ENCODE measurements at places on chromosomes 7 and 10.

- no peak for DNase-seq
Measured at GRCh38 chr7:100128637-100128963, 1.8 kb downstream of the MBLAC1 start.

DNA sequence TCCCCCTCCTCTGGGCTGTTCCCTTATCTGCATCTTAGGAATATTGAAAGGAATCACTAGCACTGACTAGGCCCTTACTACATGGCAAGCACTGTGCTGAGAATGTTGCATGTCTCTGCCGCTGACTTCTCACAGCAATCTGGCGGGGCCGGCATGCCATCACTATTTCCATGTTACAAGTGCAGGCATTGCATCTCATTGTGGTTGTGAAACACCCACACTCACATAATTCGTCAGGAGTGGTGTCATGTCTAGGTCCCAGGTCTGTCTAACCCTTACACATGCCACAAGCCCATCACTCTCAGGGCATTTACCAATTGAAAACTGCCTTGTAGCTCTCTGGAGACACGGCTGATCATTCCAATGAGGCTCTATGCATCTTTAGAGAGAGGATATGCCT lies 8.5 kb upstream of the IL2RA start:
- no peak for DNase-seq

DNA sequence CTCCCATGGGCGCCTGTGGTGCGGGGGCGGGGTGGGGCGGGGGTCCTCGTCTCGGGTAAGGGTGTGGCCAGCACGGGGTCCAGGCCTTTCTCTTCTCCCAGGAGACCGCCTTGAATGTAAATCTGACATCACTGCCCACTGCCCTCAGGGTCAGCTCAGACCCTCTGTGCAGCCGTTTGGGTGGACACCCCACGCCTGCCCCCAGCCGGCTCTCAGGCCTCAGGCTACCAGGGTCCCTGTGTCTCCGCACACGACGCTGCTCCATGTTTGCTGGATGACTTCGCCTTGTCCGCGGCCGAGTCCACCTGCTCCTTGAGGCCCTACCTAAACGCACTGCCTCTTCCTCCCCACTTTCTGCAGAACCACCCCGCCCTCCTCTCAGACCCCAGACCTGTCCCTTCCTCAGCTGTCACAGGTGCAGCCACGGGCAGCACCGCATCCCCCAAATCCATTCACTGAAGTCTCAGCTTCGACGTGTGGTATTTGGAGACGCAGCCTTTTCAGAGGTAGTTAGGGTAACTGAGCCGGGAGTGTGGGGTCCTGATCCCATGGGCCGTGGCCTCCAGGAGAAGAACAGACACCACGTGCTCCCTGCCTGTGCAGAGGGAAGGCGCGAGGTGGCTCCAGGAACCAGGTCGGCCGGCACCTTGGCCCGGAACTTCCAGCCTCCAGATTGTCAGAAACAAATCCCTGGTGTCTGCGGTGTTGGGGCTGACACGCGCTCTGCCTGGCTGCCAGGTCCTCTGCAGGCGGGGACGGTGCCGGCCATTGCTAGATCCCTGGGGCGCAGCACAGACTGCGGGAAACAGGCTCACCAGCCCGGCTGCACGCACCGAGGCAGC lies 97.4 kb upstream of the DIP2C start:
- no peak for DNase-seq

- DNase-seq: peak; percentile 76
Measured at GRCh38 chr10:29517352-29517923, 117.3 kb downstream of the SVIL start.

DNA sequence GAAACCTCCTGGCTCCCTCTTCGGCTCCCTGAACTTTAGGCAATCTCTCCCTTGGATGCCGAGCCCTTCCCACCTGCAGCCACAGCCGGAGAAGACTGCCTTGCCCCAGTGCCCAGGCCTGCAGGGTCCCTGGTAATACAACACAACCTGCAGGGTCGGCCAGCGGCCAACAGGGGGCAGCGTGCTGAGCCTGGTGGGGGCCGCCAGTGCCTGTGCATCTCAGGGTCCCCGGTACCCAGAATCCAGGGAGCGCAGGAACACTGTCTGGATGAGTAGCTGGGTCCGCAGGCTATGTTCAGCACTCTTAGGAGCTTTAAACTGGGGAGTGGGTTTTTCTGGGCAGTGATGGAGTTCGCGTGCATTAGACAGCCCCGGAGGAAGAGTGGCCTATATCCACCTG lies 17.5 kb upstream of the C10orf71 start:
- DNase-seq: no peak

DNA sequence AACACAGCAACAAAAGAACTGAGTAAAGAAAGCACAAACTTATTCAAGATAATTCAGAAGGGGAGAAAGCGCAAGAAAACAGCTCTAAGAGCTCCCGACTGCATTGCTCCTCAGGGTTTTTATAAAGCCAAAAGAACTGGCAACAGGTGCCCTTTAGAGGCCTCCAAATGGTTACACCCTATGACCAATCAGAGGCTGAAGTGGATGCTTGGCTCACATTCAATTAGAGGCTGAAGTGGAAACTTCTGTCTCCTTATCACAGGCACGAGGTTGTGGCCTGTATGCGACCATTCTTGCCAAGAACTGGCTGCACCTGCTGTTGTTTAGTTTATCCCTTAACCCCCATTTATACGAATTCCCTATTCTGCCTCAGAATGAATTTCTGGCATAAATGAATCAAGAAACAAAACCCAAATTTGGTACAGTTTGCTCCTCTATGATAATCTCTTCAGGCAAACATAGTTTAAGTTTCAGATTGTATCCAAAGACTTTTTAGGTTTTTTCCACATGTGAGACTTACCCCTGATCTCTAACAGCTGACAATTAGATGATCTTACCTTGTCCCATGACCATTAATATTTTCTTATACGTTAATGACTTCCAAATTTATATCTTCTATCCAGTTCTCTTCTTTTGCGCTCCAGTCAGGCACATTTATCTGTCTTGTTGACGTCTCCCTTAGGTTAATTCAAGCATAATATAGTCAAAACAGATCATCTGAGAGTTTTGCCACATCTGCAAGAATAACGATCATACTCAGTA lies 504.8 kb downstream of the NXPH1 start:
- no peak for DNase-seq

GRCh38 chr10:98458809-98459784 lies 12.4 kb upstream of the HPS1 start:
- no peak for DNase-seq

- no peak for DNase-seq
Measured at GRCh38 chr7:18338910-18339523, 156.5 kb upstream of the HDAC9 start.

- peak; percentile 28 for DNase-seq
Measured at GRCh38 chr10:29243750-29244149, 45.1 kb upstream of the LYZL1 start.

DNA sequence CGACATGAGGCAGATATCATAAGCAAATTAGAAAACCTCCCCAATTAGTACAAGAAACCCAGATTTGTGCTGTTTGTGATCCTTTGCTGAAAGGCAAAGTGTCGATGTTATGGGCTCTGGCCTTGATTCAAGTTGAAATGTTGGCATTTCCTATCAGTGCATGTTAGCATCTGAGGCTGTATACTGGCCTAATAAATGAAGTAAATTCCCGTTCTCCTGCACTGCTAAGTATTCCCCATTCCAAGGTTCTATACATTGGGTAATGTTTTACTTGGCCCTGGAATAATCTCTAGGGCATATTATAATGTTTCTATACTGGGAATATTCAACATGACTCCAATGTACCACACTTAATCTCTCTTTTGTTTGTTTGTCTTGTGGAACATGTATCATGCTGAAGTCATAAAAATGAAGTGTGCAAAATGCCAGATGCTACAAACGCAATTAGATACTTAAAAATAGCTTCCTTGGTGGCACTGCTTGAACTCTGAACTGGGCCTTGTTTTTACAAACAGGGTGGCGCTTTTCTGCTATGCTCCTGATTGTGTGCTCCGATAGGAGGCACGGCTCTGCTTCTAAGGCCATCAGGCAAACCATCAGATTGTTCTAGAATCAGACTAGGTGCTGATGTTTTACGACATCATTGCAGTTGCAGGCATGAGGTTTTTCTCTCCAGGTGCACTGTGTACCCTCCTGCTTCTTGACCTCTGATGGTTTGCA lies 156.7 kb upstream of the TCF7L2 start:
- DNase-seq: peak; percentile 30

DNA sequence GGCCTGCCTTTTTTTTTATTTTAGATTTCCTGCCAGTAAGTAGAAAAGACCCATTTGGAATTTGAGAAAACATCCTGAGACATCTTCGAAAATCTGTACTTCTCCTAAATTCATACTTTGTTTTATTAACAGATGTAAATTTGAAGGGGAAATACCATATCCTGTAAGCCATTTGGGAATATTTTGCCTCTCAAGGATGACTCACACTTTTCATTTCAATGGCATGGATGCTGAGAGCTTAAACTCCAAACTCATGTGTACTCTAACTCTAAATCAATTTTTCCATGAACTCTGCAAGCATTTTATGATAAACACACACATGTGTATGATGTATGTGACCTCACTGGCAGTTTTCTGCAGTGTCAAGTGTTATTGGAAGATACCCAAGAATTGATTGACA lies 89.0 kb downstream of the SEMA3A start:
- DNase-seq: peak; percentile 31

- DNase-seq: no peak
Measured at GRCh38 chr7:82268632-82269031, 174.9 kb downstream of the CACNA2D1 start.

GRCh38 chr7:150801946-150802771 lies 1.6 kb downstream of the TMEM176A start:
- no peak for DNase-seq

DNA sequence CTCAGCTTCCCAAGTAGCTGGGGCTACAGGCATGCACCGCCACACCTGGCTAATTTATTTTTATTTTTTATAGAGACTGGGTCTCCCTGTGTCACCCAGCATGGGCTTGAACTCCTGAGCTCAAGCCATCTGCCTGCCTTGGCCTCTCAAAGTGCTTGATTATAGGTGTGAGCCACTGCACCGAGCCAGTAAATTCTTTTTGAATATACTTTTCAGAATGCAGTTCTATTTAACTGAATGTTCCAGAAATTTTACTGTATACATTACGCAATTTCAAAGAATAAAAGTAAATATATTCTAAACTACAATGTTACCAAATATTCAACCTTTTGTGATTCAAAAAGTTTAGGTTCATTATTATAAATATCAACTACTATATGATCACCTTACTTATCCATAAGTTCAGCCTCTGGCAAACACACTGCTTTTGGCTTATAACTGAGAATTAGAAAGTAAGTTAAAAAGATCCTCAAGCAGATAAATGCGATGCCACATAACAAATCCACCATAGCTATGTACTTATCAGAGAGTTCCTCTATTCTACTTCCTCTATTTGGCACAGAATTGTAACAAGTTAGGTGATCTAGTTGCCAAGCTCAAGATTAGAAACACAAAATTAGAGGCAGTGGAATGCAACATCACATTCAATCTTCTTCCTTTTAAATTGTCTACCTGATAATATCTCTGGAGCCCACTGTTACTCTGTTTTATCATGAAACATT lies 118.2 kb downstream of the ANK3 start:
- no peak for DNase-seq

DNA sequence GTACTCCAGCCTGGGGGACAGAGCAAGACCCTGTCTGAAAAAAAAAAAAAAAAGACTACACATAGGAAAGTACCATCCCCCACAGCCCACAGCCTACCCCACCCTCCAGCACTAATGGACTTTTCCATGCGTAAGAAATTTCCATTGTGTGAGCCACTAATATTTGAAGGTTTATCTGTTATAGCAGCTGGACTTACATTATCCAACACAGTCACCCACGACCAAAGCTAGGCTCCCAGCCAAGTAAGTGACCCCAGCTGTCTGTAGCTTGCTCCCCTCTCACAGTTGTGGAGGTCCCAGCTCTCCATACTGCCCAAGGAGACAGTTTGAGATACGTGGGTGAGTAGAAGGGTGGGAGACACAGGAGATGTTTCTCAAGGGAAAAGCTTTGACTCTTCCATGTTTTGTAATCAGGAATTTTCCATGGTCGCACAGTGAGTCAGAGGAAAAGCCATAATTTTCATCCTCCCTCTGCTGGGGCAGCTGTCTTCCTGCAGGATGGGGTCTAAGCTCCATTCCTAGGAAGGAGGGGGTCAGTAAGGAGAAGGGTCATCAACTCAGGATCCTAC lies 57.4 kb downstream of the CAV1 start:
- DNase-seq: peak; percentile 82

- DNase-seq: no peak
Measured at GRCh38 chr10:132095403-132096113, 29.8 kb downstream of the JAKMIP3 start.
